ENCODE measurements at places on chromosomes 1 and 21.
A peak's percentile ranks its signal among the peaks of the same experiment; 100 is the strongest.

- no peak for DNase-seq
These were observed 43.2 kb upstream of the LRIG2 start for GRCh38 chr1:113029822-113030221.

- no peak for DNase-seq
These were observed 17.8 kb downstream of the COPA start for GRCh38 chr1:160325252-160325651.

DNA sequence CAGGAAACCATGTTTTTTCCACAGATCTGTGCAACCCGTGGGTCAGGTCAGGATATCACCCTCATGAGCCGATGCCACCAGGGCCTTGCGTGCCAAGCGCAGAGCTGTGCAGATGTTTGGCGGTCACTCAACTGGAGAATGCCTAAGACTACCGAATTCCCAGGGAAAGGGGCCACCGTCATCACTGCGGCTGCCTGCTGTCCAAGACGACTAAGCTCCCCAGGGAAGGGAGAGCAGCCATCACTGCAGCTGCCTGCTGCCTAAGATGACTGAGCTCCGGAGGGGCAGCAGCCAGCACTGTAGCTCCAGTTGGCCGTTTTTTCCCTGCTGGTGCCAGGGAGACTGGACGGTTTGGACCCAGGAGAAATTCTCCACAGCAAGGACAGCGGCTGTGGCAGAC, 31.1 kb downstream of the AKT3 start:
- DNase-seq, result no peak

GRCh38 chr1:223712194-223712849, at the start of gene CAPN2:
Gene CAPN2, plus strand, starts transcription at chr1:223712539. Its CDS starts 102 bp downstream, at chr1:223712641.
- peak; percentile 33 for DNase-seq

GRCh38 chr1:212621043-212621948, 12.7 kb downstream of the ATF3 start:
- no peak for DNase-seq

- no peak for DNase-seq
These were observed 8.2 kb downstream of the SON start for GRCh38 chr21:33550772-33551660.

GRCh38 chr1:182246783-182247182, 144.8 kb downstream of the GLUL start:
- DNase-seq, result no peak

GRCh38 chr1:88321706-88322105, 362.4 kb upstream of the PKN2 start:
- no peak for DNase-seq

GRCh38 chr1:31647106-31647505, 2.4 kb upstream of the PEF1 start:
- no peak for DNase-seq

GRCh38 chr1:209810783-209811182, 4.8 kb upstream of the IRF6 start:
- no peak for DNase-seq

DNA sequence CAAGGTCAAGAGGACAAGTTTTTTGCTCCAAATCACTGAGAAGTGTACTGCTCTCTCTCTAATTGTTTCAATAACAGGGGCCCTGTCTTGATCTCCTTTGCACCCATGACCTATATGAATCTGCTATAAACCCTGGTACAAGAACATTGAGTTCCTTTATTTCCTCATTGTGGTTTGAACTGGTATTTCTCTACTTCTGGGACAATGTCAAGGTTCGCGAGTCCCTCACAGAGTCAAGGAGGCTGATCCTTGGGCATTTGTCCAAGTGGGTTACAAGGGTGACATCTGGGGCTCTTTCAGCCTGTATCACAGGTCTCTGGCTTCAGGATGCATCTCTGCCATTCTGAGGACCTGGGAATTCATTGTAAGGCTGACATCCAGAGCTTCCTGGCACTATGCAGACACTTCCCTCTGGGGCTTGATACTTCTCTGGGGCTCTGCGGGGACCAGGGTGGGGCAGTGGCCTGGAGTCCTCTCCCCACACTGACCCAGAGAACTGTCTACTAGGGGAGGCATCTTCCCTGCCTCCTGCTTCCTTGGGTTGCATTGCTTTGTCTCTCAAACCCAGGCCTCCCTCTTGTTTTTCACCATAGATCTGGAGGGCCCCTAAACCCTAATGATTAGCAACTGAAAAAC, 22.5 kb upstream of the ZNF648 start:
- no peak for DNase-seq

- no peak for DNase-seq
These were observed 498.1 kb downstream of the LMO4 start for GRCh38 chr1:87826681-87827251.

DNA sequence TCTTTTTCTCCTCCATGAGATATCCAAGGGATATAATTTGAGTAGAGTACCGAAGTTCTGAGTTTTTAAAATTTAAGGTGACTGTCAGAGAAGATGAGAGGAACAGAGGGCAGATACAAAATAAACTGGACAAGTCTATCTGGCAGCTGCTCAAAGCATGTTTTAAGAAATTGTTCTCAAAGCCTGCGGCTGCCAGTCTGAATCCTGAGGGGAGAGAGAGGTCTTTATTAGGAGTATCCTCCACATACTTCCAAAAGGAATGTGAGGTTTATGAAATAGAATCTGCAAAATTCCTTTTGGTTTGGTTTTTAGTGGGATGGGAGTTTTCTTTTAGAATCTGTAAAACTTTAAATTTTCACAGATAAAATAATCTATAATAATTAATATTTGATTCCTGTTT, 41.3 kb downstream of the TTC13 start:
- DNase-seq, result no peak

DNA sequence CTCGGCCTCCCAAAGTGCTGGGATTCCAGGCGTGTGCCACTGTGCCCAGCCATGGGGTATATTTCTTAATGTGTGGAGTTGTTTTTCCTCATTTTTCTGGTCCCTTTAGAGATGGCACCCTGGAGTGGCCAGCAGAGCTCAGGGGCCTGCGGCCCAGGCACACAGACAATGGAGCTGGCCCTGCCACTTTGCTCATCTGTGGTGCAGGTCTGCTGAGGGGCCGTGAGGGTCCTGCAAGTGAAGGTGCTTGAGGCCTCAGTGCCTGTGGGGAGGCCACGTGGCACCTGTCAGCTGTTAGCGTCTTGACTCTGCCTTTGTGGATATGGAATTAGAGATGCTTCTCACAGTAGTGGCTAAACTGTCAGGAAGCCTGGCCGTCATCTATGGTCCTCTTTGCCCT, 7.5 kb downstream of the COL18A1 start:
- DNase-seq, result no peak

DNA sequence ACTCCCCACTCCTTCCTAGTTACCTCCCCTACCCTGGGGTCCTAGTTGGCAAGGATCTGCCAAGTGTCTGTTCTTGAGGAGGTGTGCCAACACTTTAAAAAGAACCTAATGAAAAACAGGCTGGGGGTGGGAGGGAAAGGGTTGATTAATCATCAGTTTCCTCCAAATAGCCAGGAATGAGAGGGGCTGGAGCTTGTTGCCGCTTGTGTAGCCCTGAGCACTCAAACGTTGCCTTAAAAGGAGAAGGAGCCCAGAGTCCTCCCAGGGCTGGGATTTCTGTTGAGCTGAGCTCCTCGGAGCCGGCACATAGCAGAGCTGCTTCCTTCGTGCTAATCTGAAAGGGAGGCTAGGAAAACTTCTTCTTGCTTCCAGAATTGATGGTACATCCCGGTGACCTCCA, 15.9 kb downstream of the SHISA4 start:
- no peak for DNase-seq

- DNase-seq, result peak; percentile 61
These were observed 37.0 kb downstream of the NUAK2 start for GRCh38 chr1:205284420-205285144.

GRCh38 chr1:92464588-92465255, 22.0 kb downstream of the GFI1 start:
- no peak for DNase-seq

GRCh38 chr1:231526536-231526935, 1.9 kb upstream of the TSNAX start:
- DNase-seq, result no peak

- no peak for DNase-seq
These were observed 856.3 kb upstream of the B3GALT2 start for GRCh38 chr1:194042736-194043135.

DNA sequence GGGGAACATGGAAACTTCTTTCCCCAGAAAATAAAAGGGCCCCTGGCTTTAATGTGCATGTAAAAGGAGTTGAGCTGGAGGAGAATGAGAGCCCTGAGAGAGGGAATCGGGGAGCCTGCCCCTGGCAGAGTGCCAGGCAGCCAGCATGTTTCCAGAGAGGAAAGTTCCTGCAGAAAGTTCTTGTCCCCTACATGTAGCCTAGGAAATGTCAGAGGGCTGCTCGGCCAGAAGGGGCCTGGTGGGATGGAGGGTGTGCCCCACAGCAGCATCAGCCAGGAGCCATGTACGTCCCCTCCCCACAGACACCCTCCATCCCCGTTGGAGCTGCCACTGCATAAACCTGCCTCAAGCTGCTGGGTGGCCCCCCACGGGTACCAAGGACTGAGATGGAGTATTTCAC, 5.4 kb upstream of the PRELP start:
- no peak for DNase-seq

- no peak for DNase-seq
These were observed 93.7 kb downstream of the NTMT2 start for GRCh38 chr1:170239445-170239844.

DNA sequence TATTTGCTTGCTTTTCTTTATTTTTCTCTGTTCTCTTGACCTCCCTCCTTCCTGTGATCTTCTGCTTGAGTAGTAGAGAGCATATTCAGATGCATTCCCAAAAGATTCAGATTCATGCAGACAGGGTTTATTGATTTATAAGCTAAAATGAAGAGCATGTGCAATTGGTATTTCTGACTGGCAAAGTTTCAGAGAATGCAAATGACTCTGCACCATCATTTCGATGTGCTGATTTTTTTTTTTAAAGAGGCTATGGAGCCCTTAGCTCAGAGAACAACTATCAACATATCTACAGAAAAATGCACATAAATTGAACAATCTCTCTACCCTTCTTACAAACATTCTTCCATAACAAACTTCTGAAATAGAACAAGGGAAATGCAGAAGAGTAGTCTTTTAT, 312.0 kb downstream of the VAV3 start:
- DNase-seq, result no peak

DNA sequence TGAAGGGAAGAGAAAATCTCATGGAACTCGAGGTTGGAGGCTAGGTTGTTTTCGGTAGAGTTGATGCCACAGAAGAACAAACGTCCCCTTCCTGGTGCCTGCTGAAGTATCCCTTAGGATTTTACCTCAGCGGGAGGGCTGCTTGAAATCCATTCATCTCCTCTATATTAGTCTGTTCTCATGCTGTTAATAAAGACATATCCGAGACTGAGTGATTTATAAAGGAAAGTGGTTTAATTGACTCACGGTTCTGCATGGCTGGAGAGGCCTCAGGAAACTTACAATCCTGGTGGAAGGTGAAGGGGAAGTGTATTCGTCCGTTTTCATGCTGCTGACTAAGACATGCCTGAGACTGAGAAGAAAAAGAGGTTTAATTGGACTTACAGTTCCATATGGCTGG, 413.5 kb downstream of the NPHP4 start:
- DNase-seq, result no peak

- DNase-seq, result no peak
These were observed 103.6 kb upstream of the COL6A1 start for GRCh38 chr21:45877821-45878469.

DNA sequence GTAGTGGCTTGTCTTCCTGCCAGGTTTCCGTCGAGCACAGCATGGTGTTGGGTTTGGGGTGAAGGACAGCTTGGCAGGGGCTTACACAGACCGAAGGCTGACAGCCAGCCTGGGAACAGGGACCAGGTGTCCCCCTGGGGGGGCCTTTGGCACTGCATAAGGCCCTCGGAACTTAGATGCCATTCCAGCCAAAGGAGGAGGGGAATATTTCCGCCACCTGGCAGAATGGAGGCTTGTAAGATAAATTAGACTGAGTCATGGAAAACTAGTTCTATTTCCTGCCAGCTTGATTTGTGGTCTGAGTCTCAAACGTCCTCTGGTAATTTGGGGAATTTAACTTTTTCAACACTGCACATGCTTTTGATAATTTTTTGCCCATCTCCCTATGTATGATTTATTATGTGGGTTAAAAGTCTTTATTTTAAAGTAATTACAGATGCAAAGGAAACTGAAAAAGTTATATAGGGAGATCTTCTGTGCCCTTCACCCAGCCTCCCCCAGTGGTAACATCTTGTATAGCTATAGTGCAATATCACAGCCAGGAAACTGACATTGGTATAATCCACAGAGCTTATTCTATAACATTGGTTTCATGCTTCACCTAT, 11.5 kb upstream of the TMEM51 start:
- DNase-seq, result no peak

GRCh38 chr1:113153116-113153803, 80.3 kb downstream of the LRIG2 start:
- DNase-seq, result no peak

GRCh38 chr1:215835951-215836350, 268.8 kb downstream of the KCTD3 start:
- DNase-seq, result no peak

DNA sequence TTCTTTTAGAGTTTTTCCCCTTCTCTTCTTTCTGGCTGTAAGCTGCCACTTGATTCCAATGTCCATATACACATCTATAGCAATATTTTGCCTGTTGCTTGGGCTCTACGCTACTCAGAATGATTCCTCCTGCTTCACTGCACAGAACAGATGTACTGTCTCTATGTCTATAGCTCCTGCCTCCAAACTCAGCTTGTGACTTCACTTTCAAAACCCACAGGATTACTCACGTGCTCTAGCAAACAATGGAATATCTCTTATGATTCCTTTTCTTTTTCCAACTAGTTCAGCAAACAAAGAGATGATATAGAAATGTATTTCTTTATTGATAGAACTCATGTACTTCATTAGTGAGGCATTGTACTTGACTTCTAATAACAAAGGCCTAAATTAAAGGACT, 80.5 kb upstream of the SOX13 start:
- no peak for DNase-seq

- DNase-seq, result no peak
These were observed 48.7 kb downstream of the OVGP1 start for GRCh38 chr1:111378791-111379190.

- DNase-seq, result no peak
These were observed 26.5 kb downstream of the GNAT2 start for GRCh38 chr1:109592916-109593315.

DNA sequence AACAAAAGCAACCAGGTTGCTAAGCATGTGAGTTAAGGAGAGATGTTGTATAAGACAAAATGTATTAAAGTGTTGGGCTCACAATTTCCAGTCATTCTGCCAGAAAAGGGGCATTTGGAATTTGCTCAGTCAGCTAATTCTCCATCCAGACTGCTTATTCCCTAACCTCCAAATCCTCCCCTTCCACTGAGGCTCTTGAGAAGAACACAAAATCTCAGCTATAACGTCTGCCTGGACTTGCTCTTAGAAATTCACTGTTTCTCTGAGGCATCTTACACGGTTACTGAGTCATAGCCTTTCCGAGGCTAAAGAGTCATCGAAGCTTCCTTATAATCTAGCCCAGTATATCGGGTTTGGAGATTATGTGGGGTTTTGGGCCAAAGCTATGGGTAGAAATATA, 548.2 kb upstream of the ADGRL4 start:
- DNase-seq, result no peak

GRCh38 chr21:38498057-38498833, at the start of gene ERG:
Gene ERG, minus strand, starts transcription at chr21:38498477. Its CDS starts 97 bp downstream, at chr21:38498380.
- no peak for DNase-seq

Measured in stimulated activated CD4-positive, alpha-beta T cell treated with anti-CD3 and anti-CD28 coated beads, Interleukin-4, amount 100 ng/mL, for 48 hours (primary cell).